ENCODE measurements at places on chromosomes 7 and 10.

DNA sequence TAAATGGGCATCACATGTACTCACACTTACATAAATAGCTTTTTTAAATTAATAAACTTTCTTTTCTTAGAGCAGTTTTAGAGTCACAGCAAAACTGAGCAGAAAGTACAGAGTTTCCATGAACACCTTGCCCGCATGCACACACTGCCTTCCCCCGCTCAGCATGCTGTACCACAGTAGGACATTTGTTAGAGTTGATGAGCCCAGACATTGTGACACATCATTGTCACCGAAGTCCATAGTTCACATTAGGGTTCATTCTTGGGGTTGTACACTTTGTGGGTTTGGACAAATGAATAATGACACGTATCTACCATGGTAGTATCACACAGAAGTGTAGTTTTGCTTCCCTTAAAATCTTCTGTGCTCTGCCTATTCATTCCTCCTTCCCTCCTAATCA, 23.7 kb downstream of the UBN2 start:
- DNase-seq, result no peak

DNA sequence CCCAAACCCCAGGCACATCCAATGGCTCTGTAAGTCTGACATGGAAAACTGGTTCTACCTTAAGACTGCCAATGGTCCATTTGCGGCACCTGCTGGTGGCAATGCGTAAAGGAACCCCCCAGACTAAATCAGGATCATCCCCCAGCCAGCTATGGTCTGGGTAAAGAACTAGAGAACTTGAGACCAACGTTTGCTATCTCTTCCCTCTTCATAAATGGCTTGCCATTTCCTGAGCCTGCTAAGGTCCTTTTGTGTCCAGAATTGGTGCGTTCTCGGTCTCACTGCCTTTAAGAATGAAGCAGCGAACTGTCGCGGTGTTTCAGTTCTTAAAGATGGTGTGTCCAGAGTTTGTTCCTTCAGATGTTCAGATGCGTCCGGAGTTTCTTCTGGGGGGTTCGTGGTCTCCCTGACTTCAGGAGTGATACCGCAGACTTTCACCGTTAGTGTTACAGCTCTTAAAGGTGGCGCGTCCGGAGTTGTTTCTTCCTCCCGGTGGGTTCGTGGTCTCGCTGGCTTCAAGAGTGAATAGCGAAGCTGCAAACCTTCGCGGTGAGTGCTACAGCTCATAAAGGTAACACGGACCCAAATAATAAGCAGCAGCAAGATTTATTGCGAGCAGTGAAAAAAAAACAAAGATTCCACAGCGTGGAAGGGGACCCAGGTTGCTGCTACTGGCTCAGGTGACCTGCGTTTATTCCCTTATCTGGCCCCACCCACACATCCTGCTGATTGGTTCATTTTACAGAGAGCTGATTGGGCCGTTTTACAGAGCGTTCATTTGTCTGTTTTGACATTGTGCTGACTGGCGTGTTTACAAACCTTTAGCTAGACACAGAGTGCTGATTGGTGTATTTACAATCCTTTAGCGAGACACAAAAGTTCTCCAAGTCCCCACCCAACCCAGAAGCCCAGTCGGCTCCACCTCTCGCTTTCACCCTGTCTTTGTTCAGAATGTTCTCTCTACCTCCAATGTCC, 95.4 kb downstream of the ELMO1 start:
- no peak for DNase-seq

GRCh38 chr7:106019470-106019820, 56.4 kb downstream of the CDHR3 start:
- no peak for DNase-seq

GRCh38 chr10:123599366-123599849, 66.7 kb upstream of the GPR26 start:
- DNase-seq, result no peak

DNA sequence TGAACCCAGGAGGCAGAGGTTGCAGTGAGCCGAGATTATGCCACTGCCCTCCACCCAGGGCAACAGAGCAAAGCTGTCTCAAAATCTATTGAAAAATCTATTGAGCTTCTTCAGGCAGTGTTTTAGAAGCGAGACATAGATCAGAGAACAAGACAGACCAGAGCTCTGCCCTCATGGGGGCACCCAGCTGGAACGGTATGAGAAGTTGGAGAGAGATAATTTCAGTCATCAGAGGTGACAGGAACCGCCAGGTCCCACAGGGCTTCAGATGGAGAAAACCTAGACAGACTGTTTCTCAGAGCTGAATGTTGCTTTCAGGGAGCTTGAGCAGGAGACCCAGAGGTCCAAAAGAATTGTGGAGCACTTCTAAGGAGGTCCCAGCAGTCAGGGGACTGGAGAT, 14.2 kb upstream of the GTF2IRD1 start:
- no peak for DNase-seq

- DNase-seq, result no peak
Measured at GRCh38 chr7:38318241-38318640, 44.8 kb upstream of the TARP start.

GRCh38 chr10:3668966-3669330, 116.1 kb downstream of the KLF6 start:
- DNase-seq, result no peak

- DNase-seq, result no peak
Measured at GRCh38 chr7:18040196-18040595, 12.6 kb upstream of the PRPS1L1 start.

GRCh38 chr7:107782374-107782773, 20.6 kb downstream of the SLC26A3 start:
- no peak for DNase-seq

GRCh38 chr7:139562961-139563565, 39.6 kb downstream of the CLEC2L start:
- DNase-seq, result no peak

DNA sequence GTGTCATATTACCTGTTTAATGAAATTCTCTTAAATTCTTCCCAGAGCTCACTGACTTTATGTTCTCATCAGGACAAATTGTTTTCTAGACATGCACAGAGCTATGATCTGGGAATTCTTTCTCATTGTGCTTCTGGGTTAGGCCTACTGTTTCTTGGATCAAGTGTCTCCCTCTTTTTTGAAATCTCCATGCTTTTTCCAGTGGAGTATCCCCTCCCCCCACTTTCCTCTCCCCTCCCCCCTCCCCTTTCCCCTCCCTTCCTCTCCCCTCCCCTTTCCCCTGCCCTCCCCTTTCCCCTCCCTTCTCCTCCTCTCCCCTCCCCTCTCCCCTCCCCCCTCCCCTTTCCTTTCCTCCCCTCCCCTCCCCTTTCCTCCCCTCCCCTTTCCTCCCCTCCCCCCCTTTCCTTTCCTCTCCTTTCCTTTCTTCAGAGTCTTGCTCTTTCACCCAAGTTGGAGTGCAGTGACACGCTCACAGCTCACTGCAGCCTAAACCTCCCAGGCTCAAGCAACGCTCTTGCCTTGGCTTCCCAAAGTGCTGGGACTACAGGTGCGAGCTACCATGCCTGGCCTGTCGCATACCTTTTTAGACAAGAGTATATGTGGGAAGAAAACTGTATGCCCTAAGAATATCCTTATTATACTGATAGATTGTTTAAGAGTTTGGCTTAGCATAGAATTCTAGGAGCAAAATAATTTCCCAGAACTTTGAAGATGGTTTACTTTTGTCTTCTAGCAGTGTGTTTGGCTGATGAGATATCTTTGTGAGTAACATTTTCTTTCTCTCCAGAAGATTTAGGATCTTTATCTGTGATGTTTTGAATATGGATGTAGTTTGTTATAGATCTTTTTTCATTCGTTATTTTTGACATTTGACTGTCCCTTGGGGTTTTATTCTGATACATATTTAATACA, 2.5 kb downstream of the DYNC2I1 start:
- no peak for DNase-seq

DNA sequence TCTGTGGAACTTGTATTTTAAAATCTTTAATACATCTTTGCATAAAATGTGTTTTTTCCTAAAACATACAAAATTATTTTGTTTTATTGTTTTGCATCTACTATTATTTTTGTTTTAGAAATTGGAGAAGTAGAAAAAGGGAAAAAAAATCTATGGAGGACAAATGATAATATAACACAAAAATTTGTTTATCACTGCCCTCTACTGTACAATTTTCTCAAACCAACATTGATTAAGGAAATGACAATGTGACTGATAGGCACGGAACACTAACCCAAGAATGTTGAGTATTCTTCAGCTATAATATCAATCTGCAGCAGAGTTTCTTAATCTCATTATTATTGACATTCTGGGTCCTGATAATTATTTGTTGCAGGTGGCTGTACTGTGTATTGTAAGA, 9.5 kb upstream of the ING3 start:
- DNase-seq, result no peak

GRCh38 chr7:157009170-157009777, 1.2 kb downstream of the MNX1 start:
- no peak for DNase-seq

GRCh38 chr7:19069842-19070241, 47.6 kb downstream of the TWIST1 start:
- DNase-seq, result no peak

DNA sequence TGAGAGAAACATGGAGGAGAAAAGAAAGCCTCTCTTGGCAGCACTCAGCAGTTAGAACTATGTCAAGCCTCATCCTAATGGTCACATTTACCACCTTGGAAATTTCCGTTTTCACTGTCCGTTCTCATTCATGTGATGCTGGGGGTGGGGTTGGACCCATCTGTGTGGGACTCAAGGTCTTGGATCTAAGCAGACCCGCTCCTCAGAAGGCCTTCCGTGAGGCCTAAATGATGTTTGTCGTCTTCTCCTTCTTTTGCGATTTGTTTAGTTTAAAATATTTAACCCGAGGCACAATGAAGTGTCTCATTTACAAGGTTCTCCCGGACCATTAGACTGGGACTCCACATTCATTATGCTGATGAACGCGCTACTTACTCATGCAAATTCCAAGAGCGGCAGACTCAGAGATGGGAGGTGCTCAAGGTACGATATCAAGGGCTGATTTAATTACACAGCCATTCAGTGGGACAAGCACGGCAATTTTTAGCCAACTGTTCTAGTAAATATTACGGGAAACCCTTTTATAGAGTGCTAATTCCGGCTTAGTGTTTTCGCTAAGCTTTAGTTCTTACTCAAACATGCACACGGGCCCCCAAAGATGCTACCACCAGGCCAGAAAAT, 109.1 kb upstream of the EFCAB10 start:
- no peak for DNase-seq

GRCh38 chr10:91860885-91861284, 48.4 kb downstream of the FGFBP3 start:
- no peak for DNase-seq

DNA sequence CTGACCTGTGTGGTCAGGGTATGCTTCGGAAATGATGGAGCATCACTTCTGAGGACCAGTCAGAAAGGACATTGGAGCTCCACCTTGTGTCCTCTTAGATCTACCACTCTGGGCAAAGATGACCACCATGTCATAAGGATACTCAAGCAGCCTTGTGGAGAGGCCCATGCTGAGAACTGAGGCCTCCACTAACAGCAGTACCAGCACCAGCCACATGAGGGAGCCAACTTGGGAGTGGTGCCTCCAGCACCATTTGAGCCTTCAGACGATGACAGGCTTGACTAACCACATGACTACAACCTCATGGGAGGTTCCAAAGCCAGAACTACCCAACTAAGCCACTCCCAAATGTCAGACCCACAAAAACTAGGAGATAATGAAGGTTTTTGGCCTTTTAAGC, 116.0 kb downstream of the NPTX2 start:
- no peak for DNase-seq
